Left renal cortex interstitium (tissue), 4 donors: ENCODE measurements at places on chromosomes 5 and 9.

DNA sequence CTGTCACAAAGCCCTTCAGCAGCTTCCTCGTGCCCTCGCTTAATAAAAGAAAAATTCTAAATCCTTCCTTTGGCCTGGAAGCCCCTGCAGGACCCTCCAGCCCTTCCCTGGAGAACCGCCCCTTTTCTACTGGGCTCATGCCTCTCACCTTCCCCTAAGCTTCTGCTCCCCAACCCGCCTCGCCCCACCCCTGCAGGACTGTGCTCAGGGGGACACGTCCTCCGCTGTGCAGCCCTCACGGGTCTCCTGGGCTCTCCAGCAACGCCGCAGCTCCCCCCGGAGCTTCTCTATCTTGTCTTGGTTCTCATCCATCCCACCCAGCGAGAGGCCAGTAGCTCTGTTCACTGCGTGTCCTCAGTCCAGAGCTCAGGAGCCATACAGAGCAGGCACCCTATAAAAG, 65.6 kb upstream of the SARDH start:
- no peak for DNase-seq

DNA sequence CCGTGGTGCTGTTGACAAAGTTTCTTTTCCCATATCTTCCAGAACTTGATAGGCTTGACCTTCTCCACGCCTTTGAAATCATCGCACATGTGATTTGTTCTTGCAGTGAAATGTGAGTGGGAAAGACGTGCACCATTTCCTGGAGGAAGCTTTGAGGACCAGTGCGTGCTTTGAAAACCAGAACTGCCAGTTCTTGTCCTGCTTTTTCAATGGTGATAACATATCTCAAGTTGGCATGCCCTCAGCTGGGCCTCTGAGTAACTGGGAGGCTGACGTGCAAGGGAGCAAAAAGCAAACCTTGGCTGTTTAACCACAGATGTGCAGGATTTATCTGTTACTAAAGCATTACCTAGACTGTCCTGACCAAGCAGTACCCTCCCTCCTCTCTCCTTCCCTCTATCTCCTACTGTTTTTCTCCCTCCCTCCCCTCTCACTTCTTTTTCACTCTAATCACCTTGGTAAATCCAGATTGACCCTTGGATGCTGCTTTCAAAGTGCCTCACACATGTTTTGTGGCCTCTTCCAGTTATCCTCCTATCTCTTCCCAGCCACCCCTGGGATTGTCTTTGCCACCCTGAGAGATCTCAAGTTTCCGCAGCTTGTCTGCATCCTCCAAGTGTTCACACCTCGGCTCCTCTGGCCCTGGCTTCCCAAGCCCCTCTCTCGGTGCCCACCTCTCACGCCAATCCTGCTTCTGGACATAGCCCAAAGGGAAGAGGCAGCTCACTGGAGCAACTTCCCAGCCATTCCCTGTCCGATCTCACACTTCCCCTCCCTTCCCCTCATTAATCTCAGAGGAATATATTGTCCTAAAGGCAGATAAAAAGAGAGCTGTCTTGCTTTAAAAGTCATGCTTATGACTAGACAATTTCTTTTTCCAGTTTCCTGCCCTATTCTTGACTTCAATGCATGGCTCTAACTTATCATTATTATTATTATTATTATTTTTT, 198.3 kb downstream of the ERCC6L2 start:
- no peak for DNase-seq

DNA sequence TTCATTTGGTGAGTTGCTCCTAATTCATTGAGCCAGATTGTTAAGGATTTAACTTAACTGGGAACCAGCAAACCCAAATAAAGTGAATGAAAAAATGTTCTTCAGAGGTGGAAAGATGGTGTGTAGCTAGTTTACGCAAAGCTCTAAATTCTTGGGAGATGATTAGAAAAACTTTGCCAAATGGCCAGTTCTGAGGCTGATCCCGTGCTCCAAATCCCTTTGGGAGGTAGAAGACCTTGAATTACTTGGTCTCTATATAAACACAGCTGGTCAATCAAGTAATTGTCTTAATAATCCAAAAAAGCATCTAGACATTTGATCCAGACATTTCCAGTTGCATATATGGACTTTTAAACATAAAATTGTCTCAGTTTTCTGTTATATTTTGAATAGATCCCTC, 11.4 kb downstream of the ACTL7B start:
- no peak for DNase-seq

GRCh38 chr9:133472277-133472645, 6.6 kb downstream of the SLC2A6 start:
- DNase-seq = no peak

GRCh38 chr5:35182486-35182885, 47.8 kb downstream of the PRLR start:
- no peak for DNase-seq

- no peak for DNase-seq
Observed at GRCh38 chr5:176352116-176352878, 9.3 kb downstream of the KIAA1191 start.

DNA sequence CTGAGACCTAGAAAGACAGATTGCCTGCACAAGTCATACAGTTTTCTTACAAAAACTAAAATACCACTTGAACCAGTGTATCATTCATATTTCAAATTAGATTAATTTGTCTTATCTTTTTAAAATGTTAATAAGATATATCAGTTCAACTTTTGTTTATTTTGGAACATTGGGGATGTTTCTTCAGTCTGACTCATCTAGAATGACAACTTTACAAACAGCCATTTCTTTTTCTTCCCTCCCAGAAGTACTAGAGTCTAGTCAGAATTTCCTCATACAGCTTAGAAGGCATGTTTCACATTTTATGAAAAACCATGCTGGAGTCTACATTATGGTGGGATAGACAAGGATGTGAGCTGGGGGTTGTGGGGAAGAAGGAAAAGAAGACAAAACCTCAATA, 262.5 kb downstream of the NFIB start:
- no peak for DNase-seq

DNA sequence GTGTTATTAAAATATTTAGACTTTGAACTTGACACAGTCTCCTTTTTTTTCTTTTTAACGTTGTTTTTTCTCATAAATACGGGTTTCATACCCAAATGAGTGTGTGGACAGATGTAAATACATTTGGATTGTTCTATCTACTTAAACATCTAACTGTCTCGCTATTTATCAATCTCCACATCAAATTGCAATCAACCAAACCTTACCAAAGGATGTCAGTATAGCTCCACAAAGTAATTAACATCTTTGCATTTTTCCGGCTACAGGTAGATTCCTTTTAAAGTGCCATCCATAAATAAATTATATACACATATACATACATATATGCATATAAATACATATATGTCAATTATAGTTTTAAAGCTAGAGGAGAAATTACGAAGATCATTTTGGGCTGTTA, 705 bp upstream of the CDH10 start:
- no peak for DNase-seq

DNA sequence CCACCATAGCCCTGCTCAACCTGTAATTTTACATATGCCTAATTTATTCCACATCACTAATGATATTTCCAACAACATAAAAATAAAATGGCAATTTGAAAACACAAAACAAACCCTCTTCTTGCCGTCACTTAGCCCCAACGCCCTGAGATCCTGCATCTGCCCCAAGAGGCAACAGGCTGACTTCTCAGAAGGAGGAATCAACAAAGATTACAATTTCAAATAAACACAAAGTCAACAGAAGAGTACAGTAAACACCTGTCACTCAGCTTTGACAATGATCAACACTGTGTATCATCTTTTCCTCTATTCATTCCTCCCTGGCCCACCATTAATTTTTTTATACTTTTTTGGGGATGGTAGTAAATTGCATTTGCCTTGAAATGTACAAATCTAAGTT, 19.8 kb downstream of the EPB41L4B start:
- DNase-seq = no peak

- no peak for DNase-seq
Observed at GRCh38 chr5:108212775-108213346, 169.0 kb downstream of the FBXL17 start.

DNA sequence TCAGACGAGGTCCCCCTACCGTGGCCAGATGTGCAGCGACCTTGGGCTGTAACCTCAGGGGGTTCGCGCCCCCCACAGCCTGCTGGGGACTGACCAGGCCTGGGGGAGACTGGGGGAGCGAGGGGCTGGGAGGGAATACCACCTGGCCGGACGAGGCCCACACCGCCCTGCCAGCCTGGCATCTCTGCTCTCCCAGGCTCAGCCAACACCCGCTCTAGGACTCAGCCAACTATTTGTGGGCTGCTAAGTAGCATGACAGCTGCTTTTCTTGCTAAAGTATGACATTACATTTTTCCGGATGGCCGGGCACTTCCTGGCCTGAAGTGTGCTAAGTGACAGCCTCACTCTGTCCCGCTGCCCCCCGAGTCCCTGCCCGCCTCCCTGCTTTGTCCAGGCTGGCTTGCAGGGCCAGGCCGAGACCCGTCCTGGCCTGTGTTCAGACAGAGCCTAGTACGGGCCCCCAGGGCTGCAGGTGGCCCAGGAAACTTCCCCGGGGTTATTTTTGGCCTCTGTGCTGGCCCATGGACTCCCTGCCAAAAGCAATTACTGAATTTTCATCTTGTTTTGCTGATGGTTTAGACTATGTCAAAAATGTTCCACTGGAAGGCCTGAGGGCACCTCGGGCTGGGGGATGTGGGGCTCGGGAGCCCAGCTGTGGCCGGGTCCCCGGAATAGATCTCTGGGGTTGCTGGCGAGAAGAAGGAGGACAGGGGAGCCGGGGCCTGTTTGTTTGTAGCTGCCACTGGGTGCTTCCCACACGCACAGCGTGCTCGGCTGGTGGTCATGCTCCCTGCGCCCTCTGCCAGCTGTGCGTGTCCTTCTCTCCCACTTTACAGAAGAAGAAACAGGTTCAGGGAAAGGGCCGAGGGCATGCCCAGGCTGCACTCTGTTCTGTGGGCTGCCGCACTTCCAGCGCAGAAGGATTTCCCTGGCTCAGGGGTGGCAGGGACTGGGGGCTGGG, 13.4 kb upstream of the SLC2A6 start:
- no peak for DNase-seq

DNA sequence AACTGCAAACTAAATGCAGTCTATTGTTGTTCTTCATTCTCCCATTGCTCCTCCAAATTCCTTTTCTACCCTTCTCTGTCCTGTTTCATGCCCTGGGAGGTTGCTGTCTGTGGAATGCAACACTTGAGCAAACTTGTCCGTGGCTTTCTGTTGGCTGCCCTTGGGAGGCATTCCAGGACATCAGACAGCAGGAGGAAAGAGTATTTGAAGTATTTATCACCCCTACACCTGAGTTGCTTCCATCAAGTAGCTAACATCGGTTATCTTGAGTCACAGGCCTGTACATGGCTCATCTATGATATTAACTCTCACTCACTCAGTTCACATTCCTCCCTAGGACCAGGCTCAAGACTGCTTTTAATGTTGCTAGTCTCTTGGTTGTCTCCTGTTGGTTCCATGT, 803.4 kb upstream of the CDH6 start:
- no peak for DNase-seq

DNA sequence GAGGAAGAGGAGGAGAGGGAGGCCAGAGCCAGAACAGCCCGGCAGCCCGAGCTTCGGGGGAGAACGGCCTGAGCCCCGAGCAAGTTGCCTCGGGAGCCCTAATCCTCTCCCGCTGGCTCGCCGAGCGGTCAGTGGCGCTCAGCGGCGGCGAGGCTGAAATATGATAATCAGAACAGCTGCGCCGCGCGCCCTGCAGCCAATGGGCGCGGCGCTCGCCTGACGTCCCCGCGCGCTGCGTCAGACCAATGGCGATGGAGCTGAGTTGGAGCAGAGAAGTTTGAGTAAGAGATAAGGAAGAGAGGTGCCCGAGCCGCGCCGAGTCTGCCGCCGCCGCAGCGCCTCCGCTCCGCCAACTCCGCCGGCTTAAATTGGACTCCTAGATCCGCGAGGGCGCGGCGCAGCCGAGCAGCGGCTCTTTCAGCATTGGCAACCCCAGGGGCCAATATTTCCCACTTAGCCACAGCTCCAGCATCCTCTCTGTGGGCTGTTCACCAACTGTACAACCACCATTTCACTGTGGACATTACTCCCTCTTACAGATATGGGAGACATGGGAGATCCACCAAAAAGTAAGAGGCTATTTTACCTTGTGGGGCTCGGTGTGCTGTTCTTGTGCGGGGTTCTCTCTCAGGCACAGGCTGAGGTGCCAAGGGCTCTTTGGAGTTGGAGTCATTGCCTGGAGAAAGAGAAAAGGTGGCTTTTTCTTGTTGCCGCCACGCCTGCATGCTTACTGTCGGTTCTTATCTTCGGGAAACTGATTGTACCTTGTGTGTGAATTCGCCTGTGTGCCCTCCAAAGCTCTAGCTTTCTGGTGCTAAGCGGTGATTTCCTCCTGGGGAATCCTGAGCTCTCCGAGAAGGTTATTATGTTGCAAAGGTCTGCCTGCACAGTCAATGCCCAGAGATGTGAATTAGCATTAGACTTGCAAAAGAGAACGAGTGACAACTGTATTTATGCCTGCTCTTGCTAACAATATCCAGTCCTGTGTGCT, at the start of gene ISL1:
Gene ISL1, plus strand, starts transcription at position 318 of the 991 bp plus-strand sequence. Its CDS starts 224 bp downstream, at position 542.
- peak; percentile 65 for DNase-seq

GRCh38 chr9:129569502-129570449, 51.1 kb downstream of the C9orf50 start:
- DNase-seq = no peak

- no peak for DNase-seq
Observed at GRCh38 chr9:8558176-8558575, 758.6 kb upstream of the DMAC1 start.

GRCh38 chr5:73100109-73100508, 20.3 kb upstream of the TMEM171 start:
- DNase-seq = no peak

GRCh38 chr9:6639622-6640021, 5.9 kb downstream of the GLDC start:
- no peak for DNase-seq

DNA sequence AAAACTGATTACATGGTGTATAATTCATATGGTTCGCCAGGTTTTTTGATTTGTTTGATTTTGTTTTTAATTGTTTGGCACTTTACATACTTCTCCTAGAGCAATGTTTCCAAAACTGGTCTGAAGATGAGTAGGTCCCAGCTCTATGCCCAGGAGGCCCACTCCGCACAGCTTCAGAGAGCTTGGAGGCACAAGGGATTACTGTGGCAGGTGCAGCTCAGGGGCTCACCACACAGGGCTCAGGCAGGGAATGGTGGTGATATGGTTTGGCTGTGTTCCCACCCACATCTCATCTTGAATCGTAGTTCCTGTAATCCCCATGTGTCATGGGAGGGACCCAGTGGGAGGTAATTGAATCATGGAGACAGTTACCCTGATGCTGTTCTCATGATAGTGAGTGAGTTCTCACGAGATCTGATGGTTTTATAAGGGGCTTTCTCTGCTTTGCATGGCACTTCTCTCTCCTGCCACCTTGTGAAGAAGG, 296.6 kb downstream of the MED10 start:
- no peak for DNase-seq

GRCh38 chr5:179612577-179613459, 10.7 kb downstream of the HNRNPH1 start:
- no peak for DNase-seq

GRCh38 chr5:144017119-144017518, 153.3 kb downstream of the YIPF5 start:
- no peak for DNase-seq

DNA sequence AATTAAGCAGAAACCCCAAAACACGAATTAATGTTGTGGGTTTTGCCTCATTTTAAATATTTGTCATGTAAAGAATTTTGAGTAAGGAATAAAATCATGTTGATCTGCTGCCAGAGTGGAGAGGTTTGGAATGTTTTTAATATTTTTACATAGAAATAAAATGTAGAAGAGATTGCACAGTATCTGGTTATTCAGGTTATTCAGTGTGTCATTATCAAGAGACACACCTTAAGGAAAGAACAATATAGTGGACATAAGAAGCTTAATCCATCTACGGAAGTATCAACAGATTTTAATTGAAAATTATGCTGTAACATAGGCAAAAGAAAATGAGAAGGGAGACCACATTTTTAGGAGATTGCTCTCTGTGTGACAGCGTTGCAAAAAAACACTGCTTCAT, 410.4 kb downstream of the MED10 start:
- no peak for DNase-seq
